ENCODE measurements at places on chromosomes 11 and 22. TPM values are rescaled to one million over a fixed set of nuclear protein-coding genes. Genes with fewer than 3 reads are reported as not detected.

GRCh38 chr11:100687054-100687629 is at the start of gene ARHGAP42:
Gene ARHGAP42, plus strand, starts transcription at chr11:100687288. Its CDS starts 391 bp downstream, at chr11:100687679.
- peak; percentile 74 for DNase-seq

- DNase-seq = peak; percentile 65
These were observed 67.3 kb upstream of the NUP50 start for GRCh38 chr22:45096256-45096907.

- no peak for DNase-seq
These were observed 86.1 kb upstream of the ZBED5 start for GRCh38 chr11:10943968-10944367.

The LMNTD2 gene
- total RNA-seq = 0.54 TPM

DNA sequence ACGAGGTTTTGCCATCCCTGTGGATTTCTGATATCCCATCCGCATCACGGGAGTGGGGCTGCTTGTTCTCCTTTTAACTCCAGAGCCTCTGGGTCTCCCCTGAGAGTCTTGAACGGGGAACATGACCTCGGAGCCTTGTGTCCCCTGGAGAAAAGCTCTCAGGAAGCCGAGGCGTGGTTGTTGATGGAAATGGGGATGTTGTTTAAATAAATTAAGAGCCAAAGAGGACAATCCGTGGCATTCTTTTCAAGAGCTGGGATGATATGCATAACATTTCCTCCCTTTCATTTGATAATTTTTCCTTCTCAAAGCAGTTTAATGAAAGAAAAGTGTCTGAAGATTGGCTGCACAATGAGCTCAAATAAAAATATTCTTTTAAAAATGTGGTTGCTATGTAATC is 14.2 kb downstream of the TSPAN18 start:
- DNase-seq = no peak

- no peak for DNase-seq
These were observed 9.7 kb downstream of the SELENOO start for GRCh38 chr22:50210378-50211139.

The SAA1 gene
- 0.69 TPM for total RNA-seq

DNA sequence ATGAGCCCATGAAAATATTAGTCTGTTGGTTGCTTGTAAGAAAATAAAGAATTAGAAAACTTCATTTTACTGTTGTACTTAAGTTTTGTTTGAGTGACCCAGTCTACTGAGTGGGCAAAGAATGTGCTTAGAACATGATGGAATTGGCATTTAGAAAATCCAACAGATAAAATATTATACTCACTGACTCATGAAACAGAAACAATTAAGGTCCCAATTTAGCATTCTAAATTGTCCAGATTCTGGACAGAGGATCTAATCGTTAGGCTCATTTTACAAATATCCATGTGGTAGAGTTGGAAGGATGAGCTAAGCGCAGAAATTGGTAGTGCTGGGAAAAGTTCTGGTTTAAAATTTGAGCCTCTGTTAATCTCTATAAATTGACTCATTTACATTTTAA is 45.4 kb downstream of the METTL15 start:
- DNase-seq = no peak

DNA sequence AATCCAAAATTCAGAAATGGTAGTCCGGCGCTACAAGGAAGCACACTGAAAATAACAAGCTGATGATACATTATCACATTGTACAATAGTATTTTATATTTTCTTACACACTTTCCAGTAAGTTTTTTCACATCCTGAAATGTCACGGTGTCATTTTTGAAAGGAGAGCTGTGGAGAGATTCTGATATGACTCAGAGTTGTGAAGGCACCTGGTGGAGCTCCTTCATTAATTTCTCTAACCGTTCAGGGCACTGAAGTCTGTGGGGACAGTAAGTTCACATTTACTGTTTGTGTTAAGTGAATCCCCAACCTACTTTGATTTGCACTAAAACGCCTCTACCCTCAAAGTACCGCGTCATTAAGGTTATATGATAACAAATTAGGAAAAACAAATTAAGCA is 13.3 kb downstream of the LDHAL6A start:
- DNase-seq = no peak

The KCNQ1OT1 gene
- 0.77 TPM for total RNA-seq

DNA sequence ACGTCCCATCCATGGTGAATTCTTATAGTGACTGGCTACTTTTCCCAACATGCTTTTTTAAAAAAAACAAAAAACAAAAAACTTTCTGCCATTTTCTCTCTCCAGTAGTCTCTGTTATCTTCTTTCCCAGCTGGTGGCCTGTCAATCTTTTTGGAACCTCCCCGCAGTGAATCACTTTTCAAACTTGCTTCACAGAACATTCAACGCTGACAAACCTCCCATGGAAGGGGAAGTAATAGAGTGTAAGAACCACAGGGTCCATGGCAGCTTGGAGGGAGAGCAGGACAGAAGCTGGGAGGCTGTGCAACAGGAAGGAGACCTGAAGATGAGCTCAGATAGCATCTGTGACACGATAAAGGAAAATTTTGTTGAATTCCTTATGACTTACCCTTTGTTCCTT is 9.8 kb upstream of the CECR2 start:
- peak; percentile 51 for DNase-seq

GRCh38 chr11:88114486-88115045 is 60.7 kb downstream of the RAB38 start:
- no peak for DNase-seq

GRCh38 chr22:17938484-17938924 is 85.9 kb downstream of the MICAL3 start:
- no peak for DNase-seq

DNA sequence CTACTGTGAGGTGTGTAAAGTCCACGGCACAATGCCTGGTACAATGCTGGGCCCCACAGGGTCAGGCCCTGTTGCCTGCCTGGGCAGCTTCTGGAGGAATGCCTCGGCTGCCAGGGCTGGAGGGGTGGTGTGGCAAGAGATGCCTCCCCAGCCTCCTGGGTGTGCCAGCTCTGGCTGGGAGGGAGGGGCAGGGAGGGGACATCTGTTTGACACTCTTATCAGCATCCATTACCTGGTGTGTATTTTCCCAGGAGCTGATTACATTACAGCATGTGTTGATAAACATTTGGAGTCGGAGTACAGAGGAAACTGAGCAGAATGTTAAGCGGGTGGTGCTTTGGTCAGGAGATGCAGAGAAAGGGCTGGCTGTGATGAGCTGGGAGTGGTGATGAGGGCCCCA is 11.0 kb upstream of the NECTIN1 start:
- no peak for DNase-seq

The TYR gene
- total RNA-seq = not detected

DNA sequence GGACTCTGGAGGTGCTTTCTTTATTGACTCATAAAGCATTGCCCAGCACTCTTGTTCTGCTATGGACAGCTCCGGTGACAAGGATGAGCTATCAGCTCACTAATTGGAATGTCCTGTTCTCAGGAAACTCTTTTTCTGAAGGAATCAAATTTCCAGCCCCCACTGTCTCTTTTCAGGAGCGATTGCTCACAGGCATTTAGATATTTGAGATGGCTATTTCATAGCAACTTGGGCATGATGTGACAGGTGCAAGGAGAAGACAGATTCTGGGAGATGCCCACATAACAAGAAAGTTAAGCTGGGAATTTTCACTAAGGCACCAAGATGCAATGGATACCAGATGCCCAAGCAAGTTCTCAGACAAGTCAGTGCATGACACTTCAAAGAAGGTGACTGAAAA is 123.4 kb upstream of the CSNK2A3 start:
- no peak for DNase-seq

The ANO3 gene
- not detected for total RNA-seq

- peak; percentile 68 for DNase-seq
These were observed 643.9 kb downstream of the BRD1 start for GRCh38 chr22:49183826-49184216.

GRCh38 chr22:48820481-48821345 is 1007.0 kb downstream of the BRD1 start:
- no peak for DNase-seq

DNA sequence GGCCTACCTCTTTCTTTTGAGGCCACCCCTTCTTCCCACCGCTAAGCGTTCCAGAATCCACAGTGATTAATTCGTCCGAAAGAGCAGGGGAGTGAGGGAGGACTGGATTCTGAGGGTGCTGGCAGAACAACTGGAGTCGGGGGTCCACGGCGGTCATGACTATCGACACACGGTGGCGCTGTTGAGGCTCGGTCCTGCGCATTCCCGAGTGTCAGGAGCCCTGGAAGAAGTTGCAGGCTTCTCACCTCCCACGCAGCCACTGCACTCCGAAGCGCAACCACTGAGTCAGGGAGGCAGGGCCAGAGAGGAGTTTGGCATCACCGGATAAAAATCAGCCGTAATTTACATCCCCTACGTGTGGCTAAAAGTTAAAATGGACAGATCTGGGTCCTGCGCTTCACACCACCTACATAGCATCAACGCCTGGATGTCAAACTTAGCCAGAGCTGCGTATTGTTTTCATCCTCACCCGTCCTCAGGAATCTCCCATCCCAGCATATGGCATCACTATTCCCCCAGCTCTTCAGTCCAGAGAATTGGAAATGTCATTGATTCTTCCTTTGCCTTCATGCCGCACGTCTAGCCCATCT is 10.7 kb upstream of the CTSF start:
- peak; percentile 76 for DNase-seq

GRCh38 chr11:82082976-82083375 is 650.7 kb downstream of the FAM181B start:
- no peak for DNase-seq

The MMP26 gene
- total RNA-seq = not detected

DNA sequence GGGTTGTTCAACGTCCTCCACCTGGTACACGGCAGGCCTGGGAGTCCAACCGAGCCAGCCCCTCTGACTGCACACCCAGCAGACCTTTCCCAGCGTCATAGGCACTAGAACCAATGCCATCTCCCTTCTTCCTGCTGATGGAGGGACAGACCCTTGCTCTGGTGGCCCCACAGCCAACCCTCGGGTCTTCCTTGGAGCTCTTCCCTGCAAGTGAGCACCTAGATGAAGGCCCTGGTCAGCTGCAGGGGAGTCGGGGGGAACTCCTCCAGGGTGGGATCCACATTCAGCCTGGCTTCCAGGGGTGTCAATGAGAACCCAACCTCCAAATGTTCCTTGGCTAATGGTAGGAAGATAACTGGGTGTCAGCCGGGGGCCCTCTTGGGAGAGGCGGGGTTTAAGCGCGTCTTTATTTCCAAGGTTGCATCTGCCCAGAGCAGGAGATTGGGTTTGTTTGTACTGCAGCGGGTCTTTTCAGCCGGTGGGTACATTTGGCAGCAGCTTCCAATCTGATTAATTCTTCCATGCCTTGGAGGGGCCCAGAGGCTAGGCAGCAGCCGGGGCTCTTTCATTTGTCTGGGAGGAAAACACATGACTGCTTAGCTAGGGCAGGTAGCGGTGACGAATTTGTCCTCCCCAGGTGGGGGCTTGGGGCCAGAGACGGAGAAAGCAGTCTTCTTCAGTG is 56.0 kb upstream of the SHISAL1 start:
- no peak for DNase-seq

DNA sequence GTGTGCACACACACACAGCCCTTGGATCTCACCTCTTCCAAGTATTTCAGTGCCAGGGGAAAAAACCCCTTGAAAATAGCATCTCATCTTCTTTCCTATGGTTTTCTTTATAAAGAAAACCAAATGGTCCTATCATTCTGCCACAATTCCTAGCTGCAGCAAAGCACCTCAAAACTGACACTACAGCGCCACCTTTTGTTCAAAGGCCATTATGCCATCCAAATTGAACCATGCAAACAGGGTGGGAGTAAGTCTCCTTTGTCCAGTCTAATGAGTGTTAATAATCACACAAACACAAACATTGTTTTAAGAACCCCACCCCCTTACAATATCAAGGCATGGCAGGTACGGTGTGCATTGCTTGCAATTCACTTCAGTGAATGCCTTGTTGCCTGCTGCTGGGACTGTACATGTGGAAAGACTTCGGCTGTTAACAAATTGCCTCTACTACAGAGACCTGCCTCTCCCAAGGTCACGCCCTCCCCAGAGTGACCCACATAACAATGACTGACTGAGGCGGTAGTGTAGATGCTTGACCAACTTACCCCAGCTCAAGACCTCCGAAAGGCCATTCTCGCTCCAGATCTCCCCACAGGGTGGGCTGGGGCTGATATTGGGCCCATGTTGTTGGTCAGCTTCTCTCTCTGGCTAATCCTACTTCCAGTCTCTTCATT is 31.7 kb downstream of the FAM181B start:
- DNase-seq = peak; percentile 33

DNA sequence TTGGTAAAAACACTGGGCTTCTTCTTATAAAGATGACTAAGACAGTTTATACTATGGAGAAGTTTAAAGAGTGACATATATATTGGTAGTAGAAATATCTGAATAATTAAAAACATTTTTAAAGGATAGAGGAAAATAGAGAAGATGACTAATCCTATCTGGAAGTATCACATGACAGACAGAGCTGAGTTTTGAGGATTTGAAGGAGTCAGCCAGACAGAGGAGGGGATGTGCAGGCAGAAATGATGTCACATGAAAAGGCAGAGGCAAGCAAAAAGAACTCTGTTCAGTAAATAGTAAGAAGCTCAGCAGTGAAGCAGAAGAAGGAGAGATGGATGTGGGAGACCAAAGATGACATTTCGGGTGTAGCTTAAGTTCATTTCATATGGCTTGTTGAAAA is 1.6 kb downstream of the OR10A2 start:
- peak; percentile 13 for DNase-seq

GRCh38 chr11:130671801-130672700 is 223.6 kb downstream of the ADAMTS15 start:
- peak; percentile 71 for DNase-seq

The SYNGR1 gene
- total RNA-seq = 1.4 TPM

- DNase-seq = peak; percentile 63
These were observed 27.5 kb downstream of the KIAA0930 start for GRCh38 chr22:45212992-45213751.

The MFRP gene
- not detected for total RNA-seq

GRCh38 chr11:96062134-96062533 is 138.2 kb upstream of the MTMR2 start:
- DNase-seq = peak; percentile 73
